ENCODE measurements at places on chromosomes 2 and 18.

- DNase-seq: no peak
Observed at GRCh38 chr2:179332903-179333302, 68.3 kb upstream of the SESTD1 start.

DNA sequence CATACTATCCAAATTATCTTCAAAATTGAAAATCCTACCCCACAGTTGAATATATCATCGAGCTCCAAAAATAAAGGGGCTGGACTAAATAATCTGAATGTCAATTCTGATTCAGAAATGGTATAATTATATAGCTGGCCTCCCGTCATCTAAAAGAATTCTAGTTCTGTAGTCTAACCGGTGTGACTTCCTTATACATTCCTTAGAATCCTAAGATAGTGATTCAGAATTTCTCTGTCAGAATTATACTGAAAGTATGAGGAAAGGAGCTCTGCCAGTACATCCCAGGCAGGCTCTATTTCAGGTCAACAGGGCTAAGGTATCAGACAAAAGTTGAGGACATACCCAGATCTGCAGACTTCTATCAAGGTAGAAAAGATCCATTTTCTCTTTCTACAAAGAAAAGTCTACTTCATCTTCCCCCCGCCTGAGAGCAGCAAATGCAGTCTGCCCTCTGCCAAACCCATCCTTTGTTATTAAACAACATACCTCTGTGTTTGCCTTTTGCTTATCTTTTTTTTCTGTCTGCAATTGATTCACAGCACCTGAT lies 128.5 kb downstream of the METTL4 start:
- DNase-seq: no peak

GRCh38 chr2:84938194-84938879 lies 32.6 kb upstream of the KCMF1 start:
- DNase-seq: no peak

- DNase-seq: no peak
Observed at GRCh38 chr2:138724327-138724726, 55.9 kb downstream of the NXPH2 start.

DNA sequence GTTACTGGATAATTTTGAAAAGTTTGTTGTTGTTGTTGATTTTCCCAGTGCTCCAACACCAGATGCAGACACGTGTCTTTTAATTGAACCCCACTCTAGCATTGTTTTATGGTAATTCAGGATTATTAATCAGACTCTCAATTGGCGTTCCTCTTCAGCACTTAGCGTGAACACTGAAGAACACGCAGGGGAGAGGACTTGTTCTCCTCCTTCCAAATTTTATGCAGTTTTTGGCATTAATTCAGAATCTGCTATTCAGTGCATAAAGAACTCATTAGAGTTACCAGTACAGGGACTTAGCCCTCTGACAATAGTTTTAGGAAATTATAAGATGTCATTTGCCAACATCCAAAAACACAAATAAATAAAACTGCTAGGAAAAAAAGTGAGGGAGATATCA lies 75.5 kb downstream of the SNTG2 start:
- DNase-seq: no peak

DNA sequence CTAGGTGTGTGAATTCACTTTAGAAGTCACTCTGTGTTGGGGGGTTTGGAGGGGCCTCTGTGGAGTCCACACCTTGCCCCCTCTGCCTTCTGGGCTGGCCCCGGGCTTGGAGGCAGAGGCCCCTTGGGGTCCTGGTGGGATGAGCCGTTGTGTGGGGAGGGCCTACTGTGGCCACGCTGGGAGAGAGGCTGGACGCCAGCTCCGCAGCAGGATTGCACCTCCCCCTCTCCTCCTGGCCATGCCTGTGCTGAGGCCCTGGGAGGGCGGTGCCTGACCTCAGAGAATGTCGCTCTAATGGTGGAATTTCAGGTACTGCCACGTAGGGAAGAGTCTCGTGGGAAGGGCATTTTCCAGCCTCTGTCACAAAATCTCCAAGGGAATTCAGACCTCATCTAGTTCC lies 237.0 kb downstream of the ATAD2B start:
- DNase-seq: no peak

- DNase-seq: no peak
Observed at GRCh38 chr2:10787176-10787968, 25.2 kb downstream of the PDIA6 start.

- no peak for DNase-seq
Observed at GRCh38 chr2:126634273-126634861, 21.6 kb upstream of the GYPC start.

DNA sequence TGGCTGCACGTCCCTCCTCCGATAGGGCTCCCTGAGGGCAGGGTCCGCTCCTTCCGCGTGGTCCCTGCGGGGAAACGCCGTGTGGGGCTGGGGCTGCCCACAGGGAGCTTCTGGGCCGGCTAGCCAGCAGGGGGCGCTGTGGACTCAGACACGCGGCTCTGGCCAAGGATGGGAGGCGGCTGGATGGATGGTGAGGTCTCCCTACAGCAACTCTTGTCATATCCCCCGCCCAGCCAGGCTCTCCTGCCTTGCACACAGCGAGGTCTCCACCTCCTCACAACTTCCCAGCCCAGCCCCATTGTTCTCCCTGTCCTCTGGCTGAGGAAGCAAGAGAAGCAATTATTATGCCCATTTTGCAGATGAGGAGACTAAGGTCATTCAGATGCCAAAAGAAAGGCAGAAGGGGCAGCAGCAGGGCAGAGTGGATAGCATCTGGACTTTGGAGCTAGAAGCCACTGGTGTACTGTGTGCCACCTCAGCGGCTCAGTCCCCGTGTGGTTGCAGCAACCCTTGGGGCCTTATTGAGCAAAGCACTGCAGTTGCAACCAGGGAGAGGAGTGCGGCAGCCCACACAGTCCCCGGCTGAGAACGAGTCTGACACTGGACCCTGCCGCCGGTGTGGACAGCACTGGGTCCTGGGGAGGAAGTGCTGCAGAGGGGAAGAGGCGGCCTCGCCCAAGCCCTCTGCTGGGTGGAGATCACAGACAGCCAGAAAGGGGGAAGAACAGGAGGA lies 99.0 kb downstream of the ZFP36L2 start:
- DNase-seq: peak; percentile 61

DNA sequence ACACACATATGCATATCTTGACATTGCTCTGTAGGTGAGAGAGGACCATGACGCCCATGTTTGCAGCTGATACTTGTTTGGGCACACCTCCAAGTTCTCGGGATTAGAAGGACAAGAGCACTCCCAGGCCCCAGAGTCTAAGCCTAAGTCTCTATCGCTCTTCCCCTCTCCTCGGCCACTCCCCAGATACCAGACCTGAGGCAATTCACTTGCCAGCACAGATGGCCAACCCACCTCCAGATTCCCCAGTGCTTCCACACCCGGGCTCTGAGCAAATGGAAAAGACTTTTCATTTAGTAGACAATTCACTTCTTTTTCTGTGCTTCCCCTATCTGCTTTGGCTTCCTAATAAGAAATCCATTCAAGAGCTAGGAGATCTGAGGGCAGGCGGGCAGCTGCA lies 32.9 kb downstream of the EHD3 start:
- no peak for DNase-seq

- no peak for DNase-seq
Observed at GRCh38 chr2:74481961-74482800, 617 bp downstream of the CCDC142 start.

GRCh38 chr18:74836296-74837139 lies 238.8 kb downstream of the ZNF407 start:
- DNase-seq: no peak

GRCh38 chr2:9702604-9703084 lies 71.8 kb upstream of the YWHAQ start:
- DNase-seq: no peak

DNA sequence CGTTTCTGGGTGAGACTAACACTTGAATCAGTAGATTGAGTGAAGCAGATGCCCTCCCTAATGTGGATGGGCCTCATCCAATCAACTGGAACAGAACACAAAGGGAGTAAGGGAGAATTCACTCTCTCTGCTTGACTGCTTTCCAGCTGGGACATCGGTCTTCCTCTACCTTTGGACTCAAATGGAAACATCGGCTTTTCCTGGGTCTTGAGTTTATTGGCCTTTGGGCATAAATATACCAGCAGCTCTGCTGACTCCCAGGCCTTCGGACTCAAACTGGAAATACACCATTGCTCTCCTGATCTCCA lies 311.6 kb downstream of the STK39 start:
- no peak for DNase-seq

- no peak for DNase-seq
Observed at GRCh38 chr2:108910011-108910431, 79.0 kb downstream of the EDAR start.

DNA sequence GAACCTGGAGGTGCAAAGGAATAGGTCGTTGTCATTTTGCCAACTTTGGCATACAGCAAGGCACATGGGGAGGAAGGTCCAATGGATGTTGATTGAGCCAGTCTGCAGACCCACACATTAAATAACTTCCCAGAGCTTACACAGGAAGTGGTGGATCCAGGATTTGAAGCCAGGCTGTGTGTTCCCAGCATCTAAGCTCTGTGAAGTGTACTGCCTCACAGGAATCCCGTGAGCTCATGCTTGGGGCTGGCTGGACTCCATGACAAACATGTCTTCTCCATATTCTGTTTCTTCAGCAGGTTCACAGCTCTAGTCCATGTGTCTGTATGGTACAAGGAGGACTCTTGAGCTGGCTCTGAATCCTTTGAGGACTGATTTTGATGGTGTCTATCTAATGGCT lies 63.9 kb downstream of the KLHL29 start:
- DNase-seq: no peak

DNA sequence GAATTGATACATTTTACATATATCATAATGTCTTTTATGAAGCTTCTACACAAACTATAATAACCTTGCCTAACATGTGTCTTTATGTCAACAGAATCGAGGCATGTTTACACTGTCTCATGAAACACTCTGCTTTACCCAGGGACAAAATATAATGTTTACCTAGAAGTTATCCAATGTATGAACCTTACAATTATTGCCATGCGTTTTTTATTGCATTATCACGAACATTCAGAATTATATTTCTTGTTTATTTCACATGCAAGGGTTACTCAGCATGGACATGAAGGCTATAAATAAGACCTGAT lies 19.8 kb downstream of the LONRF2 start:
- no peak for DNase-seq

- no peak for DNase-seq
Observed at GRCh38 chr2:69715964-69716363, 26.0 kb upstream of the ANXA4 start.
